Fibroblast of gingiva (primary cell): ENCODE measurements at places on chromosomes 6 and 20.

GRCh38 chr6:45049188-45049843, 278.8 kb upstream of the RUNX2 start:
- DNase-seq = no peak

- no peak for DNase-seq
These were observed 112.8 kb downstream of the ZMYND8 start for GRCh38 chr20:47243532-47244305.

DNA sequence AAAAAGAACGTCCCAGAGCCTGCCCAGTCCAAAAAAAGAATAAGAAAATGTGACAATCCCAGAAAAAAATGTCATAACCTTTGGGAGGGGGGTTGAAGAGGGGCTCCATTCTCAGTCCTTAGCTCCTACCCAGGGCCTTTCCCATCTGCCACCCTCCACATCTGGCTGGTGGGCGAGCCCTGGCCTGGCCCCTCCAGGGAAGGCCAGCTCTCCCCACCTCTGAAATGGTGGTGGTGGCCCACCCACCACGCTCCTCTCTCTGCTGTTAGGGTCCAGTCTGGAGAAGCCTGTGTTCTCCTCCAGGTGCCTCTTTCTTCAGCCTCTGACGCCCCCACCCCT, 415 bp downstream of the RGS19 start:
- DNase-seq = no peak

- DNase-seq = no peak
These were observed 89.3 kb upstream of the IYD start for GRCh38 chr6:150279533-150279932.

- DNase-seq = no peak
These were observed 13.7 kb downstream of the FOXP4 start for GRCh38 chr6:41559655-41560427.

DNA sequence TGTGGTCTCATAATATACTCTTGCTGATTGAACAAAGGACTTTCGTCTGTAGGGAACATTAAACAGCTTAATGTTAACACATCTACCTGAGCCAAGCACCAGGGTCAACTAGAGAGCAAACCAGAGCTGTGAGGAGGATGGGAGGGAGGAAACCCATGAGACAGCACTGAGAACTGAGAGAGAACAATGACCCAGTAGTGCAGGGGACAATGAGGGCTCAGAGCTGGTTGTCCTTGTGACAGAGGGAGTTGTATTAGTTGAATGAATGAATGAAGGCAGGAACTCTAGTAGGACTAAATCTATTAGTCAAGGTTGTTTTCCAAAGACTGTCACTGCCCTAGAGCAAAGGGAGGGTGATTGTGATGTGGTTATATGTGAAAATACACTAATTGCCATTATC, 28.2 kb upstream of the GSTA4 start:
- DNase-seq = no peak

GRCh38 chr6:151808371-151809241, 1.1 kb downstream of the ESR1 start:
- no peak for DNase-seq

GRCh38 chr6:5996714-5997419, 9.9 kb downstream of the NRN1 start:
- DNase-seq = no peak

- no peak for DNase-seq
These were observed 69.0 kb upstream of the JARID2 start for GRCh38 chr6:15176816-15177370.

DNA sequence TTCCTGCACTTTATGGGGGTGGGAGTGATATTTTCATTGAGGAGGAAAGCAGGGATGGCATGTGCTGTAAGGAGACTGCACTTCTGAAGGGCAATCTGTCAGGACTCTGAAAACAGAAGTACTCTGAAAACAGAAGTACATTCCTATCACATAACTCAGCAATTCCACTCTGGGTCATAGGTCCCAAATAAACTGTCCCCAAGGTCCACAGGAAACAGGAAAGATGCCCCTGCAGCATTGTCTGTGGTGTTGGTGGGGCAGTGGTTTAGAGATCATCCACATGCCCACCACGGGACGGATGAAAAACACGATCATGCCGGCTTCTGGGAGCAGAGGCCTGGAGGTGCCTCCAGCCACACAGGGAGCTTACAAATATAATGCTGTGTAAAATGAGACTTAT, 150.3 kb downstream of the OTOR start:
- peak; percentile 28 for DNase-seq

DNA sequence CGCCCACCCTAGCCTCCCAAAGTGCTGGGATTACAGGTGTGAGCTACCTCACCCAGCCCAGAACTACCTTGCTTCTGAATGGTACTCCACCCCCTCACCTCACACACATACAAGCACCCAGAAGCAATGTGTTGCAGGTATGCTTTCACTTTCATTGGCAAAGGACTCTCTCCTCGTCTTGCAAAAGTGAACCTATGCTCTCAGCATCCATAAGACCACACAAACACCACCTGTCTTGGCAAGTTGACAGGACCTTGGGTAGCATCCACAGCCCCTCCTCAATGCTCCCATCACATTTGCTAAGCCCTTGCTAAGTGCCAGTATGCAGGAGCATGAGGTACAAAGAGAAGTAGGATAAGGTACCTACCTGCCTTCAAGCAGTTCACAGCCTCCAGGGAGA, 3.7 kb downstream of the KIF13A start:
- no peak for DNase-seq

DNA sequence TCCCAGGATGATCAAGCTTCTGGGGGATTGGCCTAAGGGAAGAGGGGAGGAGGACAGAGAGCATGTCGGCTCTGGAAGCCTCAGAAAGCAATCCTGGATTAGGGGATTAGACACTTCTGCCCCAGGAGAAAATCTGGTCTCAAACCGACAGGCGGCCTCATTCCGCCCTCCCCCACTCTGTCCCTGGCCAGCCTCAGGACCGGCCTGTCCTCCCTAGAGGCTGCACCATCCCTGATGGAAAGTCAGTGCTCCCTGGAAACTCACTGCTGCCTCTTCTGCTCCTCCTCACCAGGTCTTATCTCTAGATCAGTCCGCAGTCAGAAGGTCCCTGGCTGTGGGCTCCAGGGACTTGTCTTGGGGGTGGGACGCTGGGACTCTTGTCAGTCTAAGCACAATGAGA, 905 bp upstream of the SLC12A5 start:
- no peak for DNase-seq

- no peak for DNase-seq
These were observed 7.0 kb downstream of the CEBPB start for GRCh38 chr20:50197463-50198179.

GRCh38 chr6:70166088-70166958, 136.6 kb downstream of the COL9A1 start:
- DNase-seq = peak; percentile 14

DNA sequence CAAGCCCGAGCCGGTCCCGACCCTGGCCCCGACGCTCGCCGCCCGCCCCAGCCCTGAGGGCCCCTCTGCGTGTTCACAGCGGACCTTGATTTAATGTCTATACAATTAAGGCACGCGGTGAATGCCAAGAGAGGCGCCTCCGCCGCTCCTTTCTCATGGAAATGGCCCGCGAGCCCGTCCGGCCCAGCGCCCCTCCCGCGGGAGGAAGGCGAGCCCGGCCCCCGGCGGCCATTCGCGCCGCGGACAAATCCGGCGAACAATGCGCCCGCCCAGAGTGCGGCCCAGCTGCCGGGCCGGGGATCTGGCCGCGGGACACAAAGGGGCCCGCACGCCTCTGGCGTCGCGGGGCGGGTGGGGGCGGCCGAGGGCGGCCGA, 37.5 kb downstream of the YTHDF1 start:
- DNase-seq = no peak

GRCh38 chr6:147310521-147310920, 106.3 kb downstream of the STXBP5 start:
- DNase-seq = no peak

DNA sequence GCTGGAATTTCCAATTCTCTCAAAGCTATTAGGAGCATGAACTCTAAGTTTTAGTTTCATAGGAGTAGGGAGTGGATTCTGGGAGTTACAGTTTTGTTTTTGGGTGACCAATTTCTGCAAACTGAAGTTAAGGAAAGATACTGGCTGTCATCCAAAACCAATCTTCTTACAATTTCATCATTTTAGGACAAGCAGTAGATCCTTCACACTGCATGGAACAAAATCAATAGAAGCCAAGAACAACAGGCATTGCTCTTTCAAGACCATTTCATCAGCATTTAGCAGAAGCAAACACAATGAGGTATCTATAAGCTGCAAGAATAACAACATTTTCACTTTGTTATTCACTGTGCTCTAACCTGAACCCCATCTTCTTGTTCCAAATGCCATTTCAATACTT, 173.0 kb downstream of the GMDS start:
- DNase-seq = peak; percentile 78

GRCh38 chr6:106702046-106702445, 72.7 kb downstream of the QRSL1 start:
- DNase-seq = no peak

DNA sequence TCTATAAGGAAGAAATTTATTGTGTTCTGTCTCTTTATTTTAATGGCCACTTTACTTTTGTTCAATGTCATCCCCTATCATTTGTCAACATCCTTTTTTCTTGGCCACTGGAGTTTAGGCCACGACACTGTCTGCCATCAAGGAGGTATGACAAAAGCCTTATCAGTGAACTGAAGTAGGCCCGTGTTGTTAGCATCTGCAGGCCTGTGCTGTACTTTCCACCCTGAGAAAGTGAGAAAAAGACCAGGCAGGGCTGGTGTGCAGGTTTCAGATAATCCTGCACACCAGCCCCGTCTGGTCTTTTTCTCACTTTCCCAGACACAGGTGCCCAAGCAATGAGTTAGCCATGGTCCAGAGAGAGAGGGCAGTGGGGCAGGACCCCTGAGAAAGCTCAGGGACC, 57.6 kb downstream of the GOPC start:
- DNase-seq = no peak

- DNase-seq = no peak
These were observed 500.3 kb downstream of the DHX35 start for GRCh38 chr20:39462416-39462945.

GRCh38 chr6:109472132-109472995, 10.7 kb downstream of the ZBTB24 start:
- DNase-seq = no peak

GRCh38 chr6:36596356-36596755, 2.2 kb downstream of the SRSF3 start:
- peak; percentile 34 for DNase-seq

DNA sequence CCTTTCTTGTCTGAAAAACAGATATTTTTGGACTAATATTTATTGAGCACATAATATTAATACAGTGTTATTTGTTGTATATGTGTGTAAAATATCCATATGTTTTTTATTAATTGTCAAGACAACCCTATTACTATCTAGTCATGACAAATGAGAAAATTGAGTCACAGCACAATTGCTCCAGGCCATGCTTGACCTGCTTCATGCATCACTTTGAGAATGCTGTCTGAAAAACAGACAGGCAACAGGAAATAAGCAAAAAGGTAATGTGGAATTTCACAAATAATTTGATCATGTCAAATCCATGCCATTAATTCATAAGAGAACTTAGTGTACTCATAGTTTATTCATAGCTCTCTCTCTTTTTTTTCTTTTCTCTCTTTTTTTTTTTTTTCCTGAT, 246.5 kb downstream of the RIMS1 start:
- no peak for DNase-seq

- DNase-seq = peak; percentile 4
These were observed 43.9 kb upstream of the CLIC5 start for GRCh38 chr6:46059608-46060007.

GRCh38 chr6:85460921-85461797, 11.3 kb downstream of the NT5E start:
- DNase-seq = peak; percentile 85

GRCh38 chr20:3420211-3420707, 12.8 kb upstream of the DNAAF9 start:
- DNase-seq = peak; percentile 76

GRCh38 chr6:65538644-65539043, 168.4 kb downstream of the EYS start:
- no peak for DNase-seq

DNA sequence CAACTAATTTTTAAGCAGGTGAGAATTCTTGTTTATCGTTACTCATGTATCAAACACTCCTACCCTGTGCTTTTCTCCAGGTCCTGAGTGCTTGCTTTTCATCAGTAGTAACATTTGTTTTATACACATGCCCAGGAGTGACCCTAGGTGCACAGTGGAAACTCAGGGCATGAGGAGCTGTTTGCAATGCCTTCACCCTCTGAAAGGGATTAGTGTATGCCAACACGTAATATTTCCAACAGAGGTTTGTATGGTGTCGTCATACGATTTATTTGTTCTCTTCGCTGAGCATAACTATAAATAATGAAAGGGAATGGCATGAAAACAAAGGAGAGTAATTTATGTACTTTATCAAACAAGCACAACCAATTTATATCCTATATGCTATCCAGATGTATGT, 537.4 kb upstream of the MMS22L start:
- no peak for DNase-seq

DNA sequence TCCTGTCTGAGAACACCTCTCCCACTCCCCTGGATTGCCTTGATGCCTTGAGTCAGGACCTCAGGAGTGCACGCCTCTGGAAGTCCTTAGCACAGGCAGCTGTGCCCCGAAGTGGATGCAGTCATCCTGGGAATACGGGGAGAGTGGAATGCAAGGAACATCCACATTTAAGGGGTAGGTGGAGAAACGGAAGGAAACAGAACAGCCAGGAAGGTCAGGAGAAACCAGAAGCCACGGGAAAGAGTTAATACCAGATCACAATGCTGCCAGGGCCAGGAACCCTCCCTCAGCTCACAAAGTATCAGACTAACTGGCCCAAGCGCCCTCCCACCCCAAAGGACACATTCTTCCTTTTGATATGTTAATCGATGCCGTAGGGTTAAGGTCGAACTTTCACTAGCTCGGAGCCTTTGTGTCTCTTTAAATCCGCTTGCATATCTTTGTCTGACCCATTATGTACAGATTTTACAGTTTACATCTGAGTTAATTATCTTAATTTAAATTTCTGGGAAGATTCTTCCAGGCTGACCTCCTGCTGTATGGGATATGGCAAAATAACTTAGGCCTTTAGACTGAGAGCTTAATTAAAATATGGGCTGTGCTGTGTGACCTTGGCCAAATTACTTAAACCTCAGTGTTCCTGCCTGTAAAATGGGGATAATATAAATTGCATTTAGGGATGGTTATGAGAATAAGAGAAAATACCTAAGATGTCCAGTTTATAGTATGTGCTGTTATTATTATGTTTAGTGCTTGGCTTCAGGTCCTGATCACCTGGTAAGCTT, 24.0 kb upstream of the CCND3 start:
- no peak for DNase-seq

DNA sequence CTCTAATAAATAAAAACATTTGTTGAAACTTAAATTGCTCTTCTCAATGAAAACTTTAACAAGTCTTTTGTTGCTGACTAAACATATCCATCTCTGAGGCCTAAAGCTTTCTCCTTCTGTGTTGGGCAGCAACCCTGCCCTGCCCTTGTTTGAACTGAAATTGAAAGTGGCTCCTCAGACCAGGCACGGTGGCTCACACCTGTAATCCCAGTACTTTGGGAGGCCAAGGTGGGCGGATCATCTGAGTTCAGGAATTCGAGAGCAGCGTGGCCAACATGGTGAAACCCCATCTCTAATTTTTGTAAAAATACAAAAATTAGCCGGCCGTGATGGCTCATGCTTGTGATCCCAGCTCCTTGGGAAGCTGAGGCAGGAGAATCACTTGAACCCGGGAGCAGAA, 29.2 kb upstream of the GNRH2 start:
- no peak for DNase-seq
